ENCODE measurements at places on chromosomes 4 and X.

GRCh38 chr4:5037553-5038551 is 13.4 kb upstream of the STK32B start:
- DNase-seq: no peak

GRCh38 chr4:138405466-138405891 is 163.3 kb upstream of the SLC7A11 start:
- no peak for DNase-seq

DNA sequence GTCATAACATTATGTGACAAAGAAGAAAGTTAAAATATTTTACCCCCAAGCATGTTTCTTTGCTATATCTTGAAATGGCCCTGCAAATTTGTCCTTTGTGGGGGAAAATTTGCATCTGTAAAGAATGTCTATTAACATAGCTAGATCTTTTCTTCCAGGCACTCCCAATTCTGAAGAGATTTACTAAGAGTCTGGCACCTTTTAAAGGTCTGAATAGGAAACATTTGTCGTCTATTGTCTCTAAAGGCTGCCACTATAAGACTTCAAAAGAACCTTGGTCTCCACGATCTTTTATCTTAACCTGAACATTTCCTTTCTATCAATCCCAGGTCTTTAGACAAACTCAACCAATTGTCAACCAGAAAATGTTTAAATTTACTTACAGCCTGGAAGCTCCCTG is 128.6 kb upstream of the VCX start:
- DNase-seq: no peak

GRCh38 chr4:43718369-43718768 is 730.2 kb downstream of the KCTD8 start:
- DNase-seq: no peak

DNA sequence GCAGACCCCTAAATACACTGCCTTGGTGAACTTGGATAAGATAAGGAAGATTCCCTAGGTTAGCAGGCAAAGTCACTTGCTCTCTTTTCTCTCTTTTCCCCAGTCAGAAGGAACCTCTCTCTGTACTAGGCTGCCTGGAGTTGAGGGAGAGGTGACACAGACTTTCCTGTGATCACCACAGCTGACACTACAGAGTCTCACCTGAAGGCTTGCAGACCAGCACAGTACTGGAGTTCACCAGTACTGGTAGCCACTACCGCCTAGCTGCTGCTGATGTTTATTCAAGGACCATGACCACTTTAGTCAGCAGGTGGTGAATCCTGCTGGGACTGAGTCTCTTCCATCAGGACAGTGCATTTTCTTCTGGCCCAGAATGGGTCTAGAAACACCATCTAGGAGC is 63.3 kb downstream of the PTPN13 start:
- DNase-seq: no peak

DNA sequence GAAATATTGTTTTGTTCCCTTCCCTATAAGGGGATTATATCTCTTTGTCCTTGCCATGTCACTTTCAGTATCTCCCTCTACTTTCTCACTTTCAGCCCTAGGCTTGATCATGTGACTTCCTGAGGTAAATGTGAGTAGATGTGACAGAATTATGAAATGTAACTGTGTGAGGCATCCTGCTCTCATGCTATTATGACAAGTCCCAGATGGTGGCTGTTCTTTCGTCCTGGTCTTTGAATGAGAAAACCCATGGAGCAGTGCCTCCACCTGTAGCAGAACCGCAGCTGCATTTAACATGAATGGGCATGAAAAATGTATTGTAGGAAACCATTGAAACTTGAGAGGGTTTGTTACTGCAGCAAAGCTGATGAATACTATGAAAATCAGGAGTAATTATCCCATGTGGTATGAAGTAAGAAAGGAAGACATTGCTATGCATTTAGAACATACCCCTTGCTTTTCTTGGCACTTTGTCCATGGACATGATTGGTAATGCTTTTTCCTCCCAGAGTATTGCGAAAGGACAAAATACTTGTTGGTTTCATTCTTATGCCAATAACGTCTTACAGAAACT is 202.2 kb upstream of the GPRIN3 start:
- DNase-seq: no peak

DNA sequence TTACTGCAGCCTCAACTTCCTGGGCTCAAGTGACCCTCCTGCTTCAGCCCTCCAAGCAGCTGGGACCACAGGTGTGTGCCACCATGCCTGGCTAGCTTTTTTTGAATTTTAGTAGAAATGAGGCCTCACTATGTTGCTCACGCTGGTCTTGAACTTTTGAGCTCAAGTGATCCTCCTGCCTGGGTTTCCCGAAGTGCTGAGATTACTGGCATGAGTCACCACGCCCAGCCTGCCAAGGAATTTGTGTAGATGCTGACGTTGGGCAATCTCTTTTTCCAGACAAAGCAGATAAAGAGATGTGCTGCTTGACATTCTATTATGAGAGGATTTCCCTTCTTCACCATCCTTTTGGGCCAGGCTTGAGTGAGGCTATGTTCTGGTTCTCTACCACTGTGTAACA is 254.5 kb upstream of the RPS6KA3 start:
- no peak for DNase-seq

GRCh38 chrX:68098431-68098830 is 334.9 kb downstream of the OPHN1 start:
- no peak for DNase-seq

- no peak for DNase-seq
Observed at GRCh38 chr4:74456056-74456744, 11.3 kb downstream of the AREG start.

GRCh38 chrX:42976746-42977366 is 198.9 kb upstream of the PPP1R2C start:
- peak; percentile 36 for DNase-seq

DNA sequence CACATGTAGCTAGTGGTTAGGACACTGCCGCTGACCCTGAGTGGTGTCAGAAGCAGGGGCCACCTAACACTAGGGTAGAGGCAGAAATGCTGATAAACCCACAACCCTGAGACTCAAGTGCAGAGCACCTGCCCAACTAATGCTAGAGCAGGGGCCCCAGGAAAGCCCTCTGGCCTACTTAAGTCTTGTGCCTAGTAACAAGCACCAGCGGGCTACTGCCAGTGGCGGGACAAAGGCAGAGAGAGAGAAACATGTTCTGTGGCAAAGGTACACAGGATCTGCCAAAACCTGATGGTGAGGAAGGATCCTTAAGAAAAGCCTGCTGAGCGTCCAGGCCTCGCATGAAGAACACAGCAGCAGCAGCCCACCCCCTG is 172.4 kb downstream of the PRDM5 start:
- no peak for DNase-seq

- DNase-seq: peak; percentile 63
Observed at GRCh38 chr4:2843941-2844584, 419 bp downstream of the ADD1 start.

- no peak for DNase-seq
Observed at GRCh38 chr4:123589301-123589700, 192.7 kb downstream of the SPRY1 start.

DNA sequence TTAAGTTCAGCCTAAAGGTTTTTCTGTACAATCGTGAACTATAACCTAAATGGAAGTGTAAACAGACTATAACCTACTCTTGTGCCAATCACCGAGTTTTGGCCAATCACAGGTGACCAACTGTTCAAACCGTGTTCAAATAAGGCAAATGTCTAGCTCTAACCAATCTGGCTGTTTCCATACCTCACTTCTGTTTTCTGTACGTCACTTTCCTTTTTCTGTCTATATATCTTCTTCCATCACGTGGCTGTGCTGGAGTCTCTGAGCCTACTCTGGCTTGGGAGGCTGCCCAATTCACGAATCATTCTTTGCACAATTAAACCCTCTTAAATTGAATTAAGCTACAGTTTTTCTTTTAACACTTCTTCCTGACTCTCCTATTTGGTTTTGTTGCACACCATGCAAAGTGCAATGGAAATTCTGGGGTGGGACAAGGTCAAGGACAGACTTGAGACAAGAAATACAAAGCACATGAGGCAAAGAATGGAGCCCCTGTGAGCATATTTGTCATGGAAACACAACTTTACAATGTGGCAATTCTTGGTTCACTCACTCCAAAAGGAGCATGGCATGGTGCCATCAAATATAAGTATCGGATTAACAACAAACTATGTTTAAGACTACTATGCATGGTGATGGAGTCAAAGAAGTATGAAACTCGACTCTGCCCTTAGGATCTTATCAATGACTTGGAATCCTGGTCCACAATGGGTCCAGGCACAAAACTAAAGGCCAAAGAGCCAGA is 115.7 kb upstream of the FAM9B start:
- no peak for DNase-seq

DNA sequence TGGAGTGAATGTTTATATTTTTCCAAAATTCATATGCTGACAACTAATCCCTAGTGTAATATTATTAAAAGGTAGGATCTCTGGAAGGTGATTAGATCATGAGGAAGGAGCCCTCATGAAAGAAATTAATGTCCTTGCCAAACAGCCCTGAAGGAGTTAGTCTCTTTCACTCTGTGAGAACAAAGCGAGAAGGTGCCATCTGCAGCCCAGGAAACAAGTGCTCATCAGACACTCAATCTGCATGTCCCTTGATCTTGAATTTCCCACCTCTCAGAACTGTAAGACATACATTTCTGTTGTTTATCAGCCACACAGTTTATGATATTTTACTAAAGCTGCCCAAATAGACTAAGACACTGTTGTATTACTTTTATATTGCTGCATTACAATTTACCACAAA is 1283.4 kb downstream of the PCDH7 start:
- DNase-seq: no peak

GRCh38 chrX:85365370-85365995 is 14.0 kb downstream of the POF1B start:
- no peak for DNase-seq
